Osteoblast (primary cell): ENCODE measurements at places on chromosomes 6 and 20. TPM values are rescaled to one million over a fixed set of nuclear protein-coding genes. Genes with fewer than 3 reads are reported as not detected.

Gene CFAP206
- 0.36 and 0.88 TPM in 2 replicates for total RNA-seq

Gene DDRGK1
- total RNA-seq: 25.9 and 26.8 TPM in 2 replicates

Gene L3MBTL1
- 5.6 and 9.8 TPM in 2 replicates for total RNA-seq

Gene ELOVL4
- 6.8 and 7.6 TPM in 2 replicates for total RNA-seq

Gene SOX4
- 77.5 and 81.1 TPM in 2 replicates for total RNA-seq

Gene FAM209B
- total RNA-seq: 0.36 TPM in 1 of 2 replicates, not detected in the other

Gene GSTA3
- not detected in 2 replicates for total RNA-seq

Gene ECT2L
- total RNA-seq: under 0.01 TPM in 1 of 2 replicates, not detected in the other

Gene FOXF2
- 1.1 and 2.1 TPM in 2 replicates for total RNA-seq

Gene CGAS
- 5.9 and 6.2 TPM in 2 replicates for total RNA-seq

Gene CNKSR3
- 4.7 and 5.4 TPM in 2 replicates for total RNA-seq

Gene OVOL2
- not detected in 2 replicates for total RNA-seq

Gene NOX3
- total RNA-seq: not detected in 2 replicates

Gene SF3B5
- 67.5 and 78.9 TPM in 2 replicates for total RNA-seq

Gene XKR7
- total RNA-seq: under 0.01 TPM in 1 of 2 replicates, not detected in the other

Gene HDDC2
- total RNA-seq: 63.9 and 71.3 TPM in 2 replicates

Gene MOCS1
- total RNA-seq: 25.3 and 28.3 TPM in 2 replicates

Gene CRISP2
- total RNA-seq: not detected in 2 replicates

Gene HS3ST5
- total RNA-seq: not detected in 2 replicates

Gene ETV7
- 3.3 and 3.5 TPM in 2 replicates for total RNA-seq

Gene LTV1
- 15.3 and 16.6 TPM in 2 replicates for total RNA-seq

Gene ARMH2
- not detected in 2 replicates for total RNA-seq

Gene POU5F1
- 0.29 and 2.5 TPM in 2 replicates for total RNA-seq

Gene PRRT1
- total RNA-seq: under 0.01 TPM in 1 of 2 replicates, not detected in the other

Gene RPP40
- 8.0 and 8.3 TPM in 2 replicates for total RNA-seq

Gene FOXA2
- total RNA-seq: not detected in 2 replicates

Gene C20orf141
- total RNA-seq: 0.29 and 0.36 TPM in 2 replicates

Gene NXT1
- total RNA-seq: 12.7 and 18.5 TPM in 2 replicates

Gene MICA
- 31.1 and 40.1 TPM in 2 replicates for total RNA-seq

Gene DEFB129
- not detected in 2 replicates for total RNA-seq

Gene PLN
- total RNA-seq: 0.36 and 0.59 TPM in 2 replicates

Gene PNRC1
- 95.2 and 98.1 TPM in 2 replicates for total RNA-seq

Gene ISM1
- 4.0 and 8.3 TPM in 2 replicates for total RNA-seq

Gene RNASET2
- total RNA-seq: 41.3 and 47.8 TPM in 2 replicates

Gene DEFB119
- not detected in 2 replicates for total RNA-seq

Gene MPIG6B
- not detected in 2 replicates for total RNA-seq

Gene SYCP2L
- total RNA-seq: 0.36 TPM in 1 of 2 replicates, not detected in the other

Gene TRIM31
- total RNA-seq: not detected in 2 replicates

Gene ACTL10
- 1.8 and 2.2 TPM in 2 replicates for total RNA-seq

Gene DEFB124
- total RNA-seq: not detected in 2 replicates

Gene JARID2
- total RNA-seq: 8.5 and 10.5 TPM in 2 replicates

Gene FILIP1
- under 0.01 and 0.29 TPM in 2 replicates for total RNA-seq

Gene STMND1
- total RNA-seq: not detected in 2 replicates

Gene CCN2
- 221 and 272 TPM in 2 replicates for total RNA-seq

Gene BCL2L1
- total RNA-seq: 127 and 136 TPM in 2 replicates

Gene SOBP
- total RNA-seq: 3.6 and 12.1 TPM in 2 replicates

Gene SYS1
- 26.5 and 31.8 TPM in 2 replicates for total RNA-seq

Gene MEP1A
- not detected in 2 replicates for total RNA-seq

Gene SLC17A3
- total RNA-seq: not detected in 2 replicates

Gene GSTA2
- not detected in 2 replicates for total RNA-seq

Gene COX4I2
- not detected in 2 replicates for total RNA-seq

Gene LY6G6C
- total RNA-seq: not detected in 2 replicates

Gene ERVFRD-1
- total RNA-seq: not detected in 2 replicates

Gene PYGB
- 191 and 194 TPM in 2 replicates for total RNA-seq

Gene HCK
- total RNA-seq: 0.36 TPM in 1 of 2 replicates, not detected in the other

Gene C6orf120
- total RNA-seq: 53.0 and 54.3 TPM in 2 replicates
